ENCODE measurements at places on chromosomes 7 and 10.
A peak's percentile ranks its signal among the peaks of the same experiment; 100 is the strongest.

- DNase-seq = no peak
These were observed 309.5 kb upstream of the NPVF start for GRCh38 chr7:25537662-25538375.

DNA sequence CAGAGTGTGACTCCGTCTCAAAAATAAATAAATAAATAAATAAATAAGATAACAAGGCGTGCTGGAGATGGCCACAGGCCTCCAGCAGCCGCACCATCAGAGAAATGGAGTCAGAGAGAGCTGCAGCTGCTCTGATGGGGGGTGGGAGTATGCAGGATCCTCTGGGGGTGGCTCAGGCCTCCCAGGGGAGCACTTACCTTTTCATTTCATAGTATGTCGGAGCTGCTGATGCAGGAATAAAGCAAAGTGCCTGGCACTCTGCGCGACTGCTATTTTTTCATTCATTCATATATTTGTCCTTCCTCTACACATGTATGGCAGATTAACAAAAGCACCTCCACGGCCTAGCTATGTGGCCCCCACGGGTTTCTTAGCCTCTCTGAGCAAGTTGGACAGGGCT, 175.9 kb downstream of the CUX1 start:
- no peak for DNase-seq

- peak; percentile 37 for DNase-seq
These were observed 48.8 kb upstream of the CARD11 start for GRCh38 chr7:3092468-3092867.

DNA sequence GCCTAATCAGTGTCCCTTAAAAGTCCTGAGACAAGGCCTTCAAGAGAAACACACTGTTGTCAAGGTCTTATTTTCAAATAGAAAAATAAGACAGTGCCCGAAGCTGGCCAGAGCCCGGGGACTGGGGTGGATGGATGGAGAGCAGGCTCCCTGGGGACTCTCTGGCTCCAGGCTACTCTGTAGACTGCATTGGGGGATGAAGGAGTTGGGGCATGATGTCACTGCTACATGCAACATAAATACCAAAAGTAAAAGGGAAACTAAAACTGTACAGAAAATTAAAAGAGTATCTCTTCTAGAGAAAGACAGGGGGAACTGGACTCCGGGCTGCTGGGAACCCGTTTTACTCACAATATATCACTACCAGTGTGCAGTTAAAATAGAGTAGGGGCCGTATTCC, 629.8 kb downstream of the KCNMA1 start:
- no peak for DNase-seq

GRCh38 chr7:112523871-112524270, 43.1 kb downstream of the LSMEM1 start:
- DNase-seq = no peak

DNA sequence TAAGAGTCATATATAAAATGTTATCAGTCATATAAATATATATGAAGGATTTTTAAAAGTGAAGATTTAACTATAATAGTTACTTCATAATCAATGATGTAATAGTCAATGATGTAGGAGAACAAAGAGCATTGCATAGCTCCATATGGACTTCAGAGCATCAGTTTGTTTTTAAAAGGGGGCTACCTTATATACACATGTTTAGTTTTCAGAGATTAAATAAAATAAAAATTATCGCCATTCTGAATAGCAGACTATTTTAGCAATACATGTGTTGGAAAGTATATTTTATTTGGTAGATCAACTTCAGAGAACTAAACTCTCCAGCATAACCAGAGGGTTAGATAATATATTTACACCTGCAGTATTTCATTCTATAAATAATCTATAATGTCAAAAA, 29.1 kb upstream of the EPC1 start:
- DNase-seq = no peak

GRCh38 chr7:149719050-149719899, 54.1 kb downstream of the ZNF467 start:
- DNase-seq = peak; percentile 14

- no peak for DNase-seq
These were observed 44.4 kb upstream of the AKR1C2 start for GRCh38 chr10:5047912-5048628.

DNA sequence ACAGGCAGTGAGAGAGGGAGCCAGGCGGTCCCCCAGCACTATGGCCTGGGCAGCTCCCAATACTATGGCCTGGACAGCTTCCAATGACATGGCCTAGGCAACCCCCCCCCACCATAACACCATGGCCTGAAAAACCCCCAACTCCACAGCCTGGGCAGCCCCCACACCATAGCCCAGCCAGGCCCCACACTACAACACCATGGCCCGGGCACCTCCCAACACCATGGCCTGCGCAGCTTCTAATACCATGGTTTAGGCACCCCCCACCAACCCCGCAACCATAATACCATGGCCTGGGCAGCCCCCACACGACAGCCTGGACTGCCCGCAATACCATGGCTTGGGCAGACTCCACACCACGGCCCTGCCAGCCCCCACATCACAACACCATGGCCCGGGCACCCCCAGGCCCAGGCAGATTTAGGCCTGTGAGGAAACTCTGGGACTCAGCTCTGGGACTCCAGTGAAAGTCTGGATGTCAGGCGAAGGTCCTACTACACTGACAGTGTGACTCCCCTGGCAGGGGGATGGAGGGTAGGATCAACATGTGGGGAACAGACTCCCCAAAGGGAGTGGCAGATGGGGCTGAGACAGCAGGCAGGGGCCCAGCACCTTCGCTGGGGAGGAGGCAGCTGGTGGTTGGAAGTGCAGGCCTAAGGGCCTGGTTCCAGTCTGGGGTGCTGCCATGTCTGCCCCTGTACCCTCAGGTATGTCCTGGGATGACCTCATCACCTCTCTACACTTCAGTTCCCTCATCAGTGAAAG, 8.7 kb downstream of the CPXM2 start:
- DNase-seq = no peak

GRCh38 chr7:27212497-27213432, 12.9 kb upstream of the HOXA13 start:
- no peak for DNase-seq

DNA sequence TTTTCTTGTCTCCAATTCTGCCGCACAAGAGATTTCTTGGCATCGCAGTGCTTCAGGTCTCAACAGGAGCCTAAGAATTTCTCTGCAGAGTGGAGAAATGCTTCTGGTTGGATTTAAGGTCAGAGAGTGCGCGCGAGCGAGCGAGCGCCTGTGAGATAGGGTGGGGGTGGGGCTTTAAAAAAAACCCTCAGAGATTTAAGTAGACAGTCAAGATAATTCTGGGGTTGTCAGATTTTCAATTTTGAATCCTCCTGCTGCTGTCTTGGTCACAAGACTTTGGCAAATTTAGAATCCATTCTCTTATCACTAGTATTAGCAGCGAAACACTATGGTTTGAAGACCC, 49.7 kb downstream of the CPEB3 start:
- DNase-seq = peak; percentile 41

DNA sequence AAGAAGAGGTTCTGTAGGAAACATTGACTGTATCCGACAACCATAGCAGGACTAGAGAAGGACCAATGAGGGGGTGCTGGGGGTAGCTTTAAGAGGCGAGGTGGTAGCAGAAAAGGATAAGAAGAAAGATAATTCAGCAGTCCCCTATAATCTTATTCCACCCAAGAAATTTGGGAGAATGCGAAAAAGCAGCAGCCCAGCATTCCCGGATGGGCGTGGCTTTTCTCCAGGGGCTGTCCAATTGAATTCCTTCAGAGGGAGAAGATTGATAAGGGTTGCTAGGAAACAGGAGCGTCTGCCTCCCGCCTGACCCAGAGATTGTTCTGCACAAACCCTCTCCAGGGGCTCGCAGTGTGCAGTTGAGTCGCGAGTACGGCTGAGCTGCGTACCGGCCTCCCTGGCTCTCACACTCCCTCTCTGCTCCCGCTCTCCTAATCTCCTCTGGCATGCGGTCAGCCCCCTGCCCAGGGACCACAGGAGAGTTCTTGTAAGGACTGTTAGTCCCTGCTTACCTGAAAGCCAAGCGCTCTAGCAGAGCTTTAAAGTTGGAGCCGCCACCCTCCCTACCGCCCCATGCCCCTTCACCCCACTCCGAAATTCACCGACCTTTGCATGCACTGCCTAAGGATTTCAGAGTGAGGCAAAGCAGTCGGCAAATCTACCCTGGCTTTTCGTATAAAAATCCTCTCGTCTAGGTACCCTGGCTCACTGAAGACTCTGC, at the start of gene GRM3:
Gene GRM3, plus strand, starts transcription at position 349 of the 721 bp plus-strand sequence. CDS start 121,237 bp downstream, outside the sequence.
- peak; percentile 70 for DNase-seq

DNA sequence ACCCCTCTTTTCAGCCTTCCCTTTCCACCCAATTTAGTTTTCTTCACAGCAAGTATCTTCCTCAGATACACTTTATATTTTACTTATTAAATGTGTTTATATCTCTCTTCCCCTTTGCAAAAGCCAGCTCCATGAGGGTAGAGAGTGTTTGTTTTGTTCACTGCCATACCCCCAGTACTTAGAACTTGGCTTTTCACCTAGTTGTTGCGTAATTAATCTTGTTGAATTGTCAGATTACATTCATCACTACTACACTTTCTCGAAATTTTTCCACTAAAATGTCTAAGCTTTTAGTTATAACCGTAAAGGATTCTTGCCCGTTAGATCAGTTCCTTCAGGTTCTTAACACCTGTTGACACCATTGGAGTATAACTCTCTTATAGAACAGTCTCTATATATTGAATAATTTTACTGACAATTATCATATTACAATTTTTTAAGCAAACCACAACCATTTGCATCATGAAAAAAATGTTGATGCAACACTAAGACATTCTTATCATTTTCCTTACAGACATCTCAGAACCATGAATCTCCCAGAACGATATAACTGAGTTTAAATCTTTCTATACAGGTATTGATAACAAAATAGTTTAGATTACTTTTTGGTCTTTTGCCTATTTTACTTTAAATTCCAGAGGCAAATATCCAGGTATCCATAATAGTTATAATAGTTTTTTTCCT, 29.9 kb downstream of the VWDE start:
- DNase-seq = no peak

DNA sequence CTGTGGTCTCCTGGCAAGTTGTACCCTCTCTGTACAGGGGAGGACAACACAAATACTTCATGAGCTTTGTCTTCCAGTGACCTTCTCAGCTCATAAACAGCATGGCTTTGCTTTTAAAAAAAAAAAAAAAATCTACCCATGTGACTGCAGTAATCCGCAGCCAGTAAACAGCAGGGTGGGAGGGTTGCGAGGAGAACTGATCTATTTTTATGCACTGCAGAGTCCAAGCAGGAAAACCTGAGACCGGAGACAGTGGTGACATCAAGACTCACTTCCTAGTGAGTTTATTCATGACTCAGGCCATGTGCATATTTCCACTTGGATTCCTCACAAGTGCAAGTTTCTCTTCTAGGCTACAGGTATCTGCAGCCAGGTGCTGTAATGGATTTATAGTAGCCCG, 127.9 kb downstream of the NRF1 start:
- peak; percentile 45 for DNase-seq

DNA sequence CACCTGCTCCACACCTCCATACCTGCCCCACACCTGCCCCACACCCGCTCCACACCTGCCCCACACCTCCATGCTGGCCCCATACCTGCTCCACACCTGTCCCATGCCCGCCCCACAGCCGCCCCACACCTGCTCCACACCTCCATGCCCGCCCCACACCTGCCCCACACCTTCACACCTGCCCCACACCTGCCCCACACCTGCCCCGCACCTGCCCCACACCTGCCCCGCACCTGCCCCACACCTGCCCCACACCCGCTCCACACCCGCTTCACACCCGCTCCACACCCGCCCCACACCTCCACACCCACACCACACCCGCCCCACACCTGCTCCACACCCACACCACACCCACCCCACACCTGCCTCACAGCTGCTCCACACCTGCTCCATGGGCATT, 53.0 kb downstream of the PARP12 start:
- no peak for DNase-seq

- DNase-seq = peak; percentile 76
These were observed 620.4 kb downstream of the GALNT17 start for GRCh38 chr7:71752171-71752935.

GRCh38 chr7:26657686-26658388, 206.6 kb downstream of the SKAP2 start:
- no peak for DNase-seq

- no peak for DNase-seq
These were observed 66.6 kb downstream of the GLCCI1 start for GRCh38 chr7:8035192-8035591.

DNA sequence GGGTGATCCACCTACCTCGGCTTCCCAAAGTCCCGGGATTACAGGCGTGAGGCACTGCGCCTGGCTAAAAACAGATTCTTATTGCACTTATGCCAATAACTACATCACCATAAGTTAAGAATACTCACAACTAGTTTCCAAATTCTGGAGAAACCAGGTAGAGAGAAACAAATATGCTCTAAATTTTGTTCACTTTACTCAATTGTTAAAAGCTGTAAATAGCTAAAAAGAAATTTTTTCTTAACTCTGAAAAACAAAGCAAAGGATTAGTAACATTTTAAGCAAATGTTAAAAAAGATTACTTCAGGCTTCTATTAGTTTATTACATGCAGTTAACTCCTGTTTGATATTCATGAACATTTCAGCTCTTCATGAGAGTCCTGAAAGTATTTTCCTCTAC, 28.3 kb upstream of the ZMIZ2 start:
- DNase-seq = no peak

- no peak for DNase-seq
These were observed 2.5 kb upstream of the PTPRN2 start for GRCh38 chr7:158590181-158590530.

DNA sequence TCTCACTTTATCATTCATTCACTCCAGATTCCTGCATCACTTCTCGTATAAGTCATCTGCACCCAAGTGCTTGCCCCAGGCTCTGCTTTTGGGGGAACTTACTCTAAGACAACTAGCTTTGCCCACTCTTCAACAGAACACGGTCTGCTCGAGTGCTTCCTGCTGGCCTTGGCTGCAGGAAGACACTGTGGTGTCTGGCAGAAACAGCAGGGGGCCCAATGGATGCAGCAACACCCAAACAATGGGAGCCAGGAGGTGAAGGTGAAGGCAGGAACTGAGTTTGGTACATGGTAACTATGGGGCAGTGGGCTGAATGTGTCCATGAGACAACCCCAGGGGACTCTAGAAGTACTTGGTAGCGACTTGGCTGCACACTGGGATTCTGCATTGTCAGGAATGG, 344.0 kb downstream of the REEP3 start:
- DNase-seq = no peak

DNA sequence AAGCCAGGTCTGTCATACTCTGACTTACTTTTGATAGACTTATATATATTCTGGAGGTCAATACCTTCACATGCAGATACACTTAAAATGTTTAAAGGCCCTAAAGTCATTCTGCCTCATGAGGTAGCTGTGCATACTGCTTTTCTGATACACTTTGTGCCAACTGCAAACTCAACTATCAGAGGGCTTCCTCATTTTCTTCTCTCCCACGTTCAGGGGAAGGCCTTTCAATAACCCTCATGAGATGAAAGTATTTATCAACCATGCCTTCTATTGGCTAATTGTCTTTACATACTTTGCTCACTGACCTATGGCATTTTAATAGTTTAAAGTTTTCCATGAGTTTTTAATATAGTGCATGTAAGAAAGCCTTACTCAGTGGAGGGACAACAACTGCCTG, 112.7 kb upstream of the AMPH start:
- no peak for DNase-seq

DNA sequence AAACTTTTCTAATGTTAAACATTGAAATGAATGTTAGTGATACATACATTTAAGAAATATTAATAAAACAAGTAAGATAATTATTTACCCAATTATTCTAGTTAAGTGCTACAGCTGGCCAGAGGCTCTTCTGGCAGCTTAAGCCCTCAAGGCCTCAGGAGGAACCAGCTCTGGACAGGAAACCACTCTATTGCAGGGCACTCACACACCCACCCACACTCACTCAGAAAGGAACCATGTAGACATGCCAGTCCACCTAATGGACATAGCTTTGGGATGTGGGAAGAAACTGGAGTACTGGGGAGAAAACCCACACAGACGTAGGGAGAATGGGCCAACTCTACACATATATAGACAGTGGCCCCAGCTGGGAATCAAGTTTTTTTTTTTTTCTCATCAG, 28.2 kb downstream of the UMAD1 start:
- DNase-seq = no peak
